ENCODE measurements at places on chromosomes 6 and 20. TPM values are rescaled to one million over a fixed set of nuclear protein-coding genes. Genes with fewer than 3 reads are reported as not detected.

The OR10C1 gene
- total RNA-seq, result not detected

The SPATA25 gene
- 0.90 TPM for total RNA-seq

The FAM83C gene
- 0.26 TPM for total RNA-seq

The PBX2 gene
- total RNA-seq, result 16.3 TPM

The ZNF165 gene
- 4.7 TPM for total RNA-seq

The PRDM1 gene
- 5.3 TPM for total RNA-seq

The PACRG gene
- under 0.01 TPM for total RNA-seq

The F13A1 gene
- 0.13 TPM for total RNA-seq

The HUS1B gene
- total RNA-seq, result 1.4 TPM

The SASH1 gene
- total RNA-seq, result 9.0 TPM

The PLEKHG1 gene
- 10.5 TPM for total RNA-seq

The ARG1 gene
- not detected for total RNA-seq

The BEND6 gene
- total RNA-seq, result 0.53 TPM

The ASIP gene
- not detected for total RNA-seq

The OR2W1 gene
- total RNA-seq, result not detected

The GRM1 gene
- total RNA-seq, result not detected

The GABRR1 gene
- total RNA-seq, result not detected

The SNAP25 gene
- not detected for total RNA-seq

The TRIM10 gene
- total RNA-seq, result not detected

The COL19A1 gene
- total RNA-seq, result not detected

The PGC gene
- total RNA-seq, result not detected

The VARS2 gene
- total RNA-seq, result 24.6 TPM

The MRAP2 gene
- total RNA-seq, result 0.26 TPM

The BMP6 gene
- total RNA-seq, result 2.6 TPM

The ABHD16B gene
- not detected for total RNA-seq

The VGLL2 gene
- total RNA-seq, result not detected

The ITCH gene
- total RNA-seq, result 83.7 TPM

The TULP1 gene
- total RNA-seq, result not detected

The UNC5CL gene
- 0.26 TPM for total RNA-seq

The CFAP206 gene
- not detected for total RNA-seq

The HDGFL1 gene
- total RNA-seq, result not detected

The ZNF337 gene
- total RNA-seq, result 18.4 TPM

The PTGIS gene
- 0.13 TPM for total RNA-seq

The TDRD6 gene
- 0.26 TPM for total RNA-seq

The CRIP3 gene
- not detected for total RNA-seq

The SUMO4 gene
- total RNA-seq, result 1.2 TPM

The GNAS-AS1 gene
- 1.3 TPM for total RNA-seq

The PHACTR3 gene
- 32.0 TPM for total RNA-seq

The TMEM244 gene
- not detected for total RNA-seq

The TAF11 gene
- 26.0 TPM for total RNA-seq

The COL21A1 gene
- total RNA-seq, result 18.6 TPM

Data from bronchial epithelial cell (primary cell).